ENCODE measurements at places on chromosomes 12 and 14. TPM values are rescaled to one million over a fixed set of nuclear protein-coding genes. Genes with fewer than 3 reads are reported as not detected.

DNA sequence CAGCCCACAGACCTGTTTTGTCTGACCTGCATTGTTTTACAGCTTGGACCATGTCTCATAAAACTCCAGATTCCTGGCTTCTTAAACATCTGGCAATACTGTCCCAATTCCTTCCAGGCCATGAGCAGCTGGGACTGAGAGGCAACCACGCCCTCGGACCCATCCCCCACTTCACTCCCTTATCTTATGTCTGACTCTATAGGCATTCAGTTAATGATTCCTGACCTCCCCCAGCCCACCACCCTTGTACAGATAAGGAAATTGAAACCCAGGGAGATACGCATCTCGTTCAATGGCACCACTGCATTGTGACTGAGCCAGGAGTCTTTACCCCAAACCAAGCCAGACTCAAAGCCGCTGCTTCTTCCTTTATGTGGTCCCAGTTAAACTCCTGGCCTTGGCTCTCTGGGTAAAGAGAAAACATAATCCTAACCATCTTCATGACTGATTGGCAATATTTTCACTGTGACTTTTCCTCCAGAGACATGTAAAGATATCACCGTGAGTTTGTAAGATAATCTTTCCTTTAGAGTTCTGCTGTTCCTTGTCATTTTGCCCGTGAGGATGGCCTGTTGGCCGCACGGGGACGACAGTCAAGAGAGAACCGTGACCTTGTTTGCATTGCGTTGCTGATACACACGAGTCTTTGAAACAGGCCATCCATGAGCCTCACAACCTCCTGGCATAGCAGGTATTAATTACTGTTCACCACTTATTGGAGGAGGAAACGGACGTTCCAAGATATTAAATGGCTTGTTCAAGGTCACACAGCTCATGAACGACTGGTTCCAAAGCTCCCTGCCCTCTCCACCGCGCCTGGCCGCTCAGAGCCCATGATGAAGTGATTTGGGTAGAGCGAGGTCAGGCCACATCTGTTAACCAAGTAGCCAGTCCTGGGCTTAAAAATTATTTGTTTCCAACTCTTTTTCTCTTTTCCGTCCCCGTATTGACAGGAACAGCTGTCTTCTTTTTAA, 39.4 kb downstream of the MAP1LC3B2 start:
- DNase-seq: no peak

- DNase-seq: no peak
These were observed 6.2 kb downstream of the PSMA6 start for GRCh38 chr14:35298351-35298750.

GRCh38 chr12:8081251-8081920, 688 bp upstream of the NECAP1 start:
- DNase-seq: no peak

DNA sequence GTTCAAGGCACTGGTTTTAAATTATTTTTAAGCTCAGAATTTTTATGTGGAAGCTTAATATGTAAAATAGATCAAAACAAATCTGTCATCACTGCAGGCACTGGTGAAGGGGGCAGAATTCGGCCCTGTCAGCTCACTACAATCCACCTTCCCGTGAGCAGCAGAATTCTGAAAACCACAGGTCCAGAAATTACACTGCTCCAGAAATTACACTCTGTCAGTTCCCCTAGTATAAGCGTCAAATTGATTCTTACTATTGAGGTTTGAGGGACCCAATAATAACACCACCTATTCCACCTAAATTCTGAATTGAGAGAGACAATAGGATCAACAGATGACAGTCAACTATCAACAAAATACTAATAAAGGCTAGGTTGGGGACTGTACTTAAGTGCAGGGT, 245.5 kb downstream of the PHLDA1 start:
- no peak for DNase-seq

- no peak for DNase-seq
These were observed 18.6 kb downstream of the CCER1 start for GRCh38 chr12:90936230-90937005.

- no peak for DNase-seq
These were observed 194.9 kb upstream of the OR4E1 start for GRCh38 chr14:21868442-21869046.

Gene SPIC
- total RNA-seq: not detected

Gene TBK1
- 24.1 TPM for total RNA-seq

Gene ACTR10
- total RNA-seq: 68.1 TPM

All from esophagus muscularis mucosa (tissue), 4 donors.